ENCODE measurements at places on chromosomes 4 and X. TPM values are rescaled to one million over a fixed set of nuclear protein-coding genes. Genes with fewer than 3 reads are reported as not detected.

The PAGE4 gene
- not detected for total RNA-seq

The APLN gene
- total RNA-seq = not detected

The YIPF7 gene
- total RNA-seq = not detected

The CT45A5 gene
- total RNA-seq = not detected

The ZNF718 gene
- total RNA-seq = 3.4 TPM

The MAGEA12 gene
- total RNA-seq = not detected
